HFF-Myc (cell line): ENCODE measurements at places on chromosomes 3 and 15.

DNA sequence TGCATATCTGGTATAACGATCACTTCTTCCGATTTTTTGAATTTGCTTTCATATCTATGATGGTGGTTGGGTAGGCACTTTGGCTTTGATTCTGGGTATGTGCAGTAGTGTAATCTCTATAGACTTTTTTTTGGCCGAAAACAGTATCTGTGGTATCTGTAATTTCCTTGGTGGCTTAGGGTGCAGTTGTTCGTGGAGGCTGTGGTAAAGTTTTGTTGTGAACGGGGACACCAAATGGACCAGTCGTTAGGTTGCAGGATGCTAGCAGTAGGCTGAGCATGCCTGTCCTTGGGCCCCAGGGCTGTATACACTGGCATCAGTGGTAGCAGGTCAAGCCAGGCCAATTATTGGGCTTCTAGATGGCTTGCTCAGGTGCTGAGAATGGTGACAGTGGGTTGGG, 55.2 kb downstream of the CCDC66 start:
- DNase-seq, result no peak

DNA sequence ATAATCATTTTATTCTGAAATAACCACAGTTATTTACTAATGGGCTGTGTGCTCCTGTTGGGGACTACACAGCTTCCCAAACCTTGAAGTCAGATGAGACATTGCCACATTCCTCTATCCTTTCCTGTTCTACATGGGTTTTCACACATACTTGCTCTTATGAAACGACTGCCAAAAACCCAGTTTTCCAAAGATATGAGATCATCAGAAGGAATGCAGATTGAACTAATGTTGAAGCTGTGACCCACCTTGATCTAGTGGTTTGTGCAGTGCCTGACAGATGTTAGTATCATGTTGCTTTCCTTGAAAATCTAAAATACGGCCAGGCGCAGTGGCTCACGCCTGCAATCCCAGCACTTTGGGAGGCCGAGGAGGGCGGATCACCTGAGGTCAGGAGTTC, 144.6 kb downstream of the VGLL4 start:
- DNase-seq, result peak; percentile 84

- no peak for DNase-seq
These were observed 57.7 kb downstream of the IQSEC1 start for GRCh38 chr3:13015286-13016082.

DNA sequence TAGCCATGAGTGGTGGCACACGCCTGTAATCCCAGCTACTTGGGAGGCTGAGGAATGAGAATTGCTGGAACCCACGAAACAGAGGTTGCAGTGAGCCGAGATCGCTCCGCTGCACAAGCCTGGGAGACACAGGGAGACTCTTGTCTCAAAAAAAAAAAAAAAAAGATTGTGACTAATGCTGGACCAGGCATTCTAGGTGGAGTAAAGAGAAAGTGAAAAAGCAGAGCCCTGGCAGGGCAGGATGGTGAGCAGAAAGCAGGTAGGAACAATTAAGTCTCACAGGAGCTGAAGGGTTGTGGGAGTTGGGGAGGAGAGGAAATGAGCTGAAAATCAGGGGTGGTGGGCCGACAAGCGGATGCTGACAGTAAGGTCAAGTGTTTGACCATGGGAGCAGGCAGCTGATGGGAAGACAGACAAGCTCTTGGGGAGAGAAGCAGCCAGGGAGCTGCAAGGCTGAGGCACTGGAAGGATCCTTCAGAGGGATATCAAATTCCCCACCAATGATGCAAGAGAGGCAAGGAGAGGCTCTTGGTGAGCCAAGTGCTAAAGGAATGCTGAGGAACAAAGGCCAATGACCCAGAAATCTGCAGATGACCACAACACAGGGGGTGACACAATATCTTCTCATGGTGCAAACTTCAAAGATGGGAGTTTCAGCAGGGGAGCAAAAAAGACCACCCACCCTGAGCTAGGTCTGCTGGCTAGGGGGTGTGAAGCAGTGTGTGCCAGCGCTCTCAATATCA, 251.1 kb downstream of the ULK4 start:
- peak; percentile 15 for DNase-seq

DNA sequence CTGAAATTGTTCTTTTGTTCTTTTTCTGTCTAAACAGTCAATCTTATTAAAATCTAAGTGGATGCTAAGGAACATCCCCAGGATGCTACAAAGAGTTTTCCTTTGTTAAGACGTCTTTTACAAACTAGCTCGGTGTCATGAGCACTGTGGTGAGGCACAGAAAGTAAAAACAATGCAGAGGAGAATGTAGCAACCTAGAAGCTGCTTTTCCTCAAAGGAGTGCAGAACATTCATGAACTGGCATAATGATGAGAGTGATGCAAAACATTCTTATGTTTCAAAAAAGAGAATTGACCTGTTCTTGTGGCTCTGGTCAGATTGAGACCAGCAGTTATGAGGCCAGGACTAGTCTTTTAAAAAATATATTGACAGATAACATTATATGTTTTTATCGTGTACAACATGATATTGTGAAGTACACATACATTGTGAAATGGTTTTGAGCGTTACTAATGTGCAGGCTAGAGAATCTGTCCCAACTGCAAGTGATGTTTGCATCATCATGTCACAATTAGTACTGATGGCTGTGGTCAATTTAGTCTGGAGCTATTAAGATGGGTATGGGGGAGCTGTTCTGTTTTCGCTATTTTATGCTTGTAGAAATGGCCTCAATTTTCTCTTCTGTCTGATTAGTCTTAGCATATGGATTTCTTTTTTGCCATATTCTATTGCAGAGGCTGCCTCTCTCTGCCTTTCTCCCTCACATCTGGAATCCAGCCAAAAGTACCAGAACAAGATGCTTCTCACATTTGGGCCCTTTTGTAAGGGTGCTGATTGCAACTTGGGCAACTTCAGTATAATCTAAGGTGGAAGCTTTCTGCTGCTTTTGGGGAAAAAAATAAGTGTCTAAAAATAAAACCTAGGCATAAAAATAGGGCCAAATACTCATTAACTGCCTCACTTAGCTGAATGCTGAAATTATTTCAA, 50.2 kb downstream of the HHLA2 start:
- DNase-seq, result no peak

DNA sequence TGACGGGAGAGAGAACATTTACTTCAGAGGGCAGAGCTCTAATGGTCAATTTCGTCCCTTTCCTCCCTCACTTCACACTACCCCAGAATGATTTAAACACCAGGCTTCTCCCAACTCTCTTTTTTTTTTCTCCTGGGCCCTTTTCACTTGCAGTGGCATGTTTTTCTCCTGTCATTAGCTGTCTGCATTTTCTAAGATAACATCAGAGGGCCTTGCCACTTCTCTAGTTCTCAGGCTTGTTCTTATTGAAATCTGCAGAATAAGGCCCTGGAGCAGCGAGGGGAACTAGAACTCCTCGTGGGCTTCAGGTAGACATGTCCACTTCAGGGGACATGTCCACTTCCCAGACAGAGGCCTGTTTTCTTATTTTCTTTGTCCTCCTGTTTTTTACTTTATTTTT, 514.4 kb upstream of the TBL1XR1 start:
- DNase-seq, result no peak

- no peak for DNase-seq
These were observed 775 bp upstream of the MAPK6 start for GRCh38 chr15:52018244-52018643.

DNA sequence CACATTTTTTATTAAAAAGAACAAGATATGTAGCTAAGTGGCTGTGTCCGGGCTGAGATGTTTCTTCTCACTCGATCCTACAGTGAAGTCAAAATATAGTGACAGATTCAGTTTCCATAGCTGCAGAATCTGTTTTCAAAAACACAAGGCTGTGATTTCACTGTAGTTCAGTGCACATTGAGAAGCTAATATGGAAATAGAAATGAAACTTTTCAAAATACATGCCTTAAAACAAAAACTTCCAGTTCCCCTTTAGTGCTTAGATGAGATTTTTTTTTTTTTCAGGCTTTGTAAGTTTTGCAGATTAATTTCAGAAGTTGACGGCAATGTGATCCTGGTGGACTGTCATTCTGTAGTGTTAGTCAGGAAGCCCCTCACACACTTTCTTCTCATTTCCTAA, 23.8 kb upstream of the TRAK1 start:
- no peak for DNase-seq

- DNase-seq, result no peak
These were observed 31.6 kb downstream of the NKIRAS1 start for GRCh38 chr3:23885210-23885609.

- DNase-seq, result no peak
These were observed 50.2 kb downstream of the SLCO2A1 start for GRCh38 chr3:133979553-133979952.

DNA sequence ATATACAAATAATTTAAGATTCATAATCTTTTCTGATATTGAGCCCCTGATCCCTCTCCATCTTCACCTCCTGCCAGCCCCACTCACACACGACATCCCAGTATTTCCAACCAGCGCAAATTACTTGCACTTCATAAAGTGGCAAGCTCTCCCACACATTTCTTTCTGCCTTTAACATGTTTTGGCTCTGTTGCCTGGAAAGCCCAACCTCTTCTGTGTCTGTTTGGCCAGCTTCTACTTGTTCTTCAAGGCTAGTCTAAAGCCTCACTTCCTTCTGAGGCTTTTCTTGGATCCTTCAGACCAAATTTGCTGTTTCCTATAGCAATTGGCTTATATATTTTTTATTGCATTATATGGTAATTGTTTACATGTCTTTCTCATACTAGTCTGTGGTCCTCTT, 5.1 kb upstream of the TM6SF1 start:
- no peak for DNase-seq

- DNase-seq, result no peak
These were observed 18.7 kb upstream of the KPNA1 start for GRCh38 chr3:122533480-122533879.

GRCh38 chr3:52220380-52221026, 4.9 kb downstream of the TLR9 start:
- no peak for DNase-seq

DNA sequence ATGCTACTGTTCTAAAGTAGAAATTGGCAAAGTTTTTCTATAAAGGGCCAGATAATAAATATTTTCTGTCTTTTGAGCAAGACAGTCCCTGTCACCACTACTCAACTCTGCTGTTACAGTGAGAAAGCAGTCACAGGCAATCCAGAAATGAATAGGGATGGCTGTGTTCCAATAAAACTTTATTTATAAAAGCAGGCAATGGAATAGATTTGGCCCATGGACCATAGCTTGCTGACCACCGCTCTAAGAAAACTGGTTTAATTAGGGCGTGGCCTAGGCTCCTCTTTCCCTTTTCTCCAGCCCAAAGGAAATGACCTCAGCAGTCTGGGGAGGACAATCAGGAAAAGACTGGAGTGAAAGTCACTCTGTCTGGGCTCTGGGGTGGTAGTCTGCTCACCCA, 183.8 kb downstream of the MEGF11 start:
- no peak for DNase-seq

- no peak for DNase-seq
These were observed 40.8 kb downstream of the CHST14 start for GRCh38 chr15:40511472-40512133.

GRCh38 chr3:125002414-125003368, 53.1 kb downstream of the HEG1 start:
- DNase-seq, result no peak

GRCh38 chr3:18099611-18100010, 325.5 kb downstream of the SATB1 start:
- DNase-seq, result no peak

DNA sequence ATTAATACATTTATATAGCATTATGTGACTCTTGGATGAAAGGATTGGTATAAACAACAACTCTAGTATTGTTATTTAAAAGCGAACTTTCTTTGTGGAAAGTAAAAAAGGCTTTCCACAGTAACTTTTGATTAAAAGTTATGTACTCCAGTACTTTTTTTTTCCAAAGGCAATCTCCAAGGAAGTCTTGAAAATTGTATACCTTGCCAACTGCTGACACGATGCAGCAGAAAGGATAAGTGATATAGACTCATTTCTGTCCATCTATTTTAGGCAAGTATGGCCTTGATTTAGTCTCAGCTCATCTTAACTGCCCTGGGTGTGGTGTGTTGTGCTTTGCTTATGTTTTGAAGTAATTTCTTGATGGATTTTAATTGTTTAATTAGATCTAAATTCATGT, 79.7 kb downstream of the OTOL1 start:
- no peak for DNase-seq

GRCh38 chr3:174436367-174436766, 422.8 kb upstream of the NAALADL2 start:
- no peak for DNase-seq

DNA sequence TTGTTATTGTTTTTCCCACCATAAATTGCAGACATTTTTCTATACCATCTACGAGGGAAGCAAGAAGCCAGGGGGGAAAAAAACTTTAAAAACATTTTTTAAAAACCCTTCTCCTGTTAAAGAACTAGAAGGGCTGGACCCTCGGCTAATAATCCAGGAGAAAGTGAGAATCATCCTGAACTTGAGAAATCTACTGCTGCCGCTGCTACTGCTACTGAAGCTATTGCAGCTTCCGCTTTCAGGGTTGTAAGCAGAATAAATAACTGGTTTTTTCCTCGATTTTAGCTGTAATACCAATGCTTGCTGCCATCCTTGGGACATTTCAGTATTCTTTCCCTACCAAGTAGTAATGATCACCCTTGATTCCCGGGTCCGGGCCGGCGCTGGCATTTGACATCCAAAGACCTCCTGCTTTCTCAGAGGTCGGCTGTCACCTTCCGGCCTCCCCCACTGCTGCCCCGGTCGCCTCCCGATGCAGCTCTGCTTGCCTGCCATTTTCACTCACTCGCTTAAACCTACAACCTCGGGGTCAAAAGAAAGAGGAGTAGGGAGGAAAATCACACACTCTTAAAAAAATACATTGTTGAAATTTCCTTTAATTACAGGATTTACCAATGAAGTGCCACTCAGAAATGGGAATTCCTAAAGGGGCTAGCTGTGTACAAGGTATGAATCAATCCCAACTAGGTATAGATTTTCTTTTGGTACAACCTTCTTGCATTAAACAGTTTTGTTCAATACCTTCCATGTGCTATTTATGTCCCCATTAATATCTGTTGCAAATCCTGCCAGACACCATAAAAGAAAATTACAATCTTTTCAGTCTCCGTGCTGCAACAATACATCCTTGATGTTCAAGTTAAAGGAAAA, 674 bp upstream of the MECOM start:
- DNase-seq, result no peak
